ENCODE measurements at places on chromosomes 3 and 15.

GRCh38 chr15:64842986-64843561 lies 1.4 kb downstream of the PLEKHO2 start:
- no peak for DNase-seq

GRCh38 chr15:47661661-47662180 lies 55.6 kb upstream of the SEMA6D start:
- no peak for DNase-seq

- DNase-seq = no peak
These were observed 49.4 kb downstream of the NFKBIZ start for GRCh38 chr3:101898752-101899169.

GRCh38 chr15:85497172-85497569 lies 116.8 kb downstream of the AKAP13 start:
- DNase-seq = no peak

- DNase-seq = no peak
These were observed 19.9 kb upstream of the TATDN2 start for GRCh38 chr3:10228248-10228950.

GRCh38 chr3:9808345-9809037 lies 1.6 kb upstream of the TTLL3 start:
- no peak for DNase-seq

- no peak for DNase-seq
These were observed 25.2 kb downstream of the RAB5A start for GRCh38 chr3:19972054-19972453.

GRCh38 chr15:48147358-48147757 lies 26.6 kb downstream of the SLC24A5 start:
- DNase-seq = no peak

- no peak for DNase-seq
These were observed 1.3 kb upstream of the TRIM59 start for GRCh38 chr3:160450846-160451245.

DNA sequence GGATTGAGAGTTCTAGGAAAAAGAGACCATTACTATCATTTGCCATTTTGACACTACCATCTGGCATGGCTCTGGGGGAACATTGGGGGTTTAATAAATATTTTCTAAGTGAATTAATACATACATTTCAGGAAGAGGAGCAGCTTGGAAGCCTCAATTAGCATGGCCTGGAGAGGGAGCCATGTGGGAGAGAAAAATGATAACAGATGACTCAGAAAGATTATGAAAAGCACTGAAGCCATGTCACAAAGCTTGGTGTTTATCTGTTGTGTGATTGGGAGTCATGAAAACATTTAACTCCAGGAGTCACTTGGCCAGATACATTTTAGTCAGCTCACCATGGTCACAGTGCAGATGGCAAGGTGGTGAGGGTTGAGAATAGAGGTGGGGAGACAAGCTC lies 121.0 kb downstream of the SSR3 start:
- no peak for DNase-seq

- no peak for DNase-seq
These were observed 453 bp upstream of the CCDC14 start for GRCh38 chr3:123961508-123961856.

- DNase-seq = peak; percentile 12
These were observed 44.5 kb downstream of the OXNAD1 start for GRCh38 chr3:16309558-16309957.

DNA sequence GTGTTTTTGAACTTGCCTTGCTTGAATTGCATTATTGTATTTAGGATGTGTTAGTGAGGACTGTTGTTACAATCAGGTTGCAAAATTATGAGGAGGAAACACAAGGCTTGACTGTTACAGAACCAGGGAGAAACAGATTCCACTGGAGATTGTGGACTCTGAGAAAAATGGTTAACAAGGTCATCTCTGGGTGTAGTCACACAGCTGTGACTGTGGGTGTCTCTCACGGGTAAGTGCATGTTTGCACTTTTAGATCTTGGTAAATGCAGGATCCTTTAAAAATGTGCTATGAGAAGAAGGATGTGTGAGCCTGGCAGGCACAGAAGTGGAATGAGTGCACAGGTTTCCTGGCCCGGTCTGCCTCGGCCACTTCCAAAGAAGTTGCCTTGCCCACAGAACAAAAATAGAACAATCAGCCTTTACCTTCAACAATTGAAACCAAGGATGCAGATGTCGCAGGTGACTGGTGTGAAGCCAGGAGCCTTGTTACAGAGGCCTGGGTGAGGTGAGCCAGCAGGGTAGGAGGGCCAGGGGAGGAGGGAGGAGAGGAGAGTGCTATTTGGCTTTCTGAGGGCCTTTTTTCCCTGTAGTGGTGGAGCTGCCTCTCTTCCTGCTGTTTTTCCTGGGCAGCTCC lies 68.0 kb downstream of the ABHD5 start:
- no peak for DNase-seq

DNA sequence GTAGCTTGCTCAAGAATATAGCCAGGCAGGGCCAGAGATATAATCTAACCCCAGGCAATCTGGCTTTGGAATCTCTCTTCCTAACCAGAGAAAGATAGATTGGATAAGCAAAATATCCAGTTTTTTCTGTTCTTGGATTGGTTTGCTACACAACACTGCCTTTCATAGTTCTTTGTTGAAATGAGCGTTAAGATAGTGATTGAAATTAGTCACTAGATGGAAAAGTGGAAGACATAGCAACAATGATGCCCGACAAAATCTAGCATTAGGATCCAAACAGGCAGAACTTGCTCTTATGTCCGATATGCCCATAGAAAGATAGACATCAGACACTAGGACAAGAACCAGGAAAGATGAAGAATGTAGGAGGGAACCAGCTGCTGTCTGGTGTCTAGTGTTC lies 77.3 kb upstream of the COL8A1 start:
- DNase-seq = no peak

- no peak for DNase-seq
These were observed 462.2 kb downstream of the PLOD2 start for GRCh38 chr3:145698749-145699148.

DNA sequence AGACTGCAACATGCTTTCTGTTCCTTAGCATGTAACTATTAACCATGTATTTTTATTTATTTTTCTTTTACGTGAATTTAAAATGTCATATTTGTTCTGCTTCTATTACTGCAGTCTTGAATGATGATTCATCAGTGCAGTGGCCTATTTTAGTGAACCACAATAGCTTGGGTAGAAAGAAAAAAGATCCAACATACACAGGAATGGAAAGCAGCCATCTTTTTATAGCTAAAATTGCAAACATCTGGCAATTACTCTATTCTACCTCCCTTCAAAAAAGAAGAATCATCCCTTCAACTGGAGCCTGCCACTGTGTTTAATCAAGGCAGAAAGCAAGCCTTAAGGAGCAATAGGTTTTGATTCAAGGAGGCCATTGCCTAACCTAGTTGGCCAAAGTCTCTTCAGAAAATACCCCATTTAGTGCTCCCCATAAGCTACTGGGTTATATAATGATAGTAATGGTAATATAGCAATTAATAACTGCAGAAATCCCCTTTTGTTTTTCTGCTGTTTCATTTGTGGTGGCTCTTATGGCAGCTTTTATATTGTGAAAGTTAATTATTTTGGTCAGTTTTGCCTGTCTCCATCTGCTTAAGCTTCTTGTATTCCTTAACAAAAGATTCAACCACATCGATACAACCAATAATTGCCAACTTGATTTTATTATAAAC lies 267.3 kb downstream of the LPP start:
- no peak for DNase-seq

DNA sequence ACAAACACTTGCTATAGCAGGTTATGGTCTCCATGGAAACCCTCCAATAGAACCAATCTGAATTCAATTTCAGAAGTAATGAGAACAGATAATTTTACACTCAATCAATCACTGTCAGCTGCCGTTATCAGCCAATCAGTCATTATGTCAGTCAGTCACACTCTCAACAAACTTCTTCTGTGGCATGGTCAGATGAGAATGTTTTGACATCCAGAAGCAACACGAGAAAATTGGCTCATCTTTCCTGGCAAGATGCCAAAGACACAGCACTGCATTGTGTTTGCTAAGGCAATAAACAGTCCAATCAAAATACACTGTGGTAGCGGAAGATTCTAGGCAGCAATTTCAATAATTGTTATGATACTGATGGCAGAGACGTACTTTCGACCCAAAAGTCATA lies 190.7 kb downstream of the RORA start:
- DNase-seq = no peak

- DNase-seq = no peak
These were observed 227.7 kb downstream of the ADAMTS17 start for GRCh38 chr15:100114100-100114499.

GRCh38 chr3:64352639-64352992 lies 127.3 kb upstream of the PRICKLE2 start:
- DNase-seq = no peak

DNA sequence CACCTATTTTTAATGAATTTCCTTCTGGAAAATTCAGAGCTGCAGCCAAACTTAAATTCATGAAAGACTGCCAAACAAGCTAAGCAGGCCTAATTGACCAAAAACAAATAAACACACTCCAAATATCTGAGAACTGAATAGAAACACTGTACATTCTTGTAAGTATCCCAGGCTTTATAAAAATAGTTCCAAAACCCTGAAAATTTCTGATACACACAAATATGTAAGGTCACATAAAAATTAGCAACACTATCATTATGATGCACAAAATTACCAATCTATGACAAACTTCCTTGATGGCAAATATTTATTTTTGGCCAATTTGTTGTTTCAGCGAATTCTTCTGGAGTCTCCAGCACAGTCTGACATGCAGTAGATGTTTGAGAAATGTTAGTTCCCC lies 117.9 kb upstream of the UBE2E2 start:
- DNase-seq = no peak

- DNase-seq = no peak
These were observed 49.4 kb upstream of the FLNB start for GRCh38 chr3:57958642-57959422.

GRCh38 chr3:21544076-21544462 lies 206.9 kb downstream of the ZNF385D start:
- DNase-seq = no peak

DNA sequence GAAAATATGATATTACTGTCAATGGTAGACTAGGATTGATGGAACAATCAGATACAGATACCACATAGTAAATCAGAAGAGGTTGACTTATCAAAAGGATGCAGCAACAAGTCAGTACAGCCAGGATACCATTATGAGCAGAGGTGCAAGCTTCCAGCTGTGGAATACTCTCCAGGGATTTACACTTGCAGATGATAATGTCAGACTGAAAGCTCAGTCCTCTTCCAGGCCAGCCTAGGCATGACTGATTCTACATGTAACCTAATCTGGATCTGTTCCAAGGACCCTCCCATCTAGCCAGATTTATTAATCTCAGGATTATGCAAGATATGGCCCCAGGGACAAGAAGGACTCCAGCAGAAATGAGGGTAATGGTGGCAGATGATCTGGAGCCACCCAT lies 8.2 kb downstream of the FILIP1L start:
- DNase-seq = no peak

DNA sequence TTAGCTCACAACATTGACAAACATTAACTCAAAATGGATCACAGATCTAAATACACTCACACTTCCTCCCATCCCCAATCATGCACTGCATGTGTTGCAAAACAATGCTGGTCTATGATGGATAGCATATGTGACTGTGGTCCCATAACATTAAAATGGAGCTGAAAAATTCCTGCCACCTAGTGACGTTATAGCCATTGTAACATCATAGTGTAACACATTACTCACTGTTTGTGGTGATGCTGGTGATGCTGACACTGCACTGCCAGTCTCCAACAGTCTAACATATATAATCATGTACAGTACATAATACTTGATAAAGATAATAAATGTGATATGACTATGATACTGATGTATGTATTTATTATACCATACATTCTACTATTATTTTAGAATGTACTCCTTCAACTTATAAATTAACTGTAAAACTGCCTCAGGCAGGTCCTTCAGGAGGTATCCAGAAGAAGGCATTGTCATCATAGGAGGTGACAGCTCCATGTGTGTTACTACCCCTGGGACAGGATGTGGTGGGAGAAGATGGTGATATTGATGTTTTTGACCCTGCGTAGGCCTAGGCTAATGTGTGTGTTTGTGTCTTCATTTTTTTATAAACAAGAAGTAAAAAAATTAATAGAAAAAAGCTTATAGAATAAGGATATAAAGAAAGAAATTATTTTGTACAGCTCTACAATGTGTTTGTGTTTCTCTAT lies 41.3 kb downstream of the TXNRD3 start:
- DNase-seq = no peak

DNA sequence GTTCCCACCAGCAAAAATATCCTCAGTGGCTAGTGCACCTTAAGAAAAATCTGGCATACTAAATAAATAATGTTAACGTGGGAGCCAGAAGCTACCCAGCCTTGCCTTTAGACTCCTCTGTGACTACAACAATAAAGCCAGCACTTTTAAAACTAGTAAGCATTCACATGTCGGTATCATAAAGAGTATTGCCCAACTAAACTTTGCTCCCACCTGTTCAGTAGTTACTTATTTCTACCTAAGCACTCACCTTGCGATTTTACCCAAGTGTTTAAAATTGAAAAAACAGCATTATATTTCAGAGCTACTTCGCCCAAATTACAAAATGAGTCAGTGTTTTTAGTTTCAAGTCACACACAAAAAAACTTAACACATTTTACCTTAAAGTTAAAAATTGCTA lies 12.8 kb downstream of the ALDH1L1 start:
- DNase-seq = no peak

GRCh38 chr3:195259154-195259474 lies 11.8 kb downstream of the XXYLT1 start:
- no peak for DNase-seq

- no peak for DNase-seq
These were observed 86.9 kb upstream of the COL8A1 start for GRCh38 chr3:99551520-99551919.

DNA sequence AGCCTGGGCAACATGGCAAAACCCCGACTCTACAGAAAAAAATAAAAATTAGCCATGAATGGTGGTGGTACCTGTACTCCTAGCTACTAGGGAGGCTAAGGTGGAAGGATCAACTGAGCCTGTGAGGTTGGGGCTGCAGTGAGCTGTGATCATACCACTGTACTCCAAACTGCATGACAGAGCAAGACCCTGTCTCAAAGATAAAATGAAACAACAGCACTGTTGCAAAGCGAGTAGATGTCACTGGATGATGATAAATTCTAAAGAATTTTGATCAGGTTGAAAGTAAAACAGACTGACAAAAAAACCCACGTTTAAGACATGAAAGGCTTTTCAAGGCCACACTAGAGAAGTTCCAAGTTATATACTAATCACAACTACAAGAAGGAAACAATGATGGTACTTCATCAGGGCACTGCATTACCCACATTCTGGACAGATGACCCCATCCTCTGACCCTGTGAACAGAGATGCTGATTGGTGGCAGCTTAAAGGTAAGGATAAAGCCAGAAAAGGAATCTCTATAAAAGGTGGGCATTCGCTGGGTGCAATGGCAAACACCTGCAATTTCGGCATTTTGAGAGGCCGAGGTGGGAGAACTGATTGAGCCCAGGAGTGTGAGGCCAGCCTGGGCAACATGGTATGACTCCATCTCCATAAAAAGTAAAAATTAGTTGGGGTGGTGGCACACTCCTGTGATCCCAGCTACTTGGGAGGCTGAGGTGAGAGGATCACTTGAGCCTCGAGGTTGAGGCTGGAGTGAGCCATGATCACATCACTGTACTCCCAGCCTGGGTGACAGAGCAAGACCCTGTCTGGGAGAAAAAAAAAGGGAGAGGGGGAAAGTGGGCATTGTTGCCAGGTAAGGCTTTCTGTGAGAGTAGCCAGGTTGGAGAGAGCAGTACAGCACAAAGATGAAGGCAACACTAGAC lies 59.2 kb downstream of the TBL1XR1 start:
- DNase-seq = no peak

- no peak for DNase-seq
These were observed 8.8 kb downstream of the RPL39L start for GRCh38 chr3:187130346-187131066.
